GM12878 (cell line): ENCODE measurements at places on chromosomes 12 and 14.

GRCh38 chr12:42590330-42590934 lies 886 bp upstream of the PRICKLE1 start:
- DNase-seq = no peak

GRCh38 chr12:41250748-41251147 lies 62.6 kb downstream of the PDZRN4 start:
- DNase-seq = no peak

DNA sequence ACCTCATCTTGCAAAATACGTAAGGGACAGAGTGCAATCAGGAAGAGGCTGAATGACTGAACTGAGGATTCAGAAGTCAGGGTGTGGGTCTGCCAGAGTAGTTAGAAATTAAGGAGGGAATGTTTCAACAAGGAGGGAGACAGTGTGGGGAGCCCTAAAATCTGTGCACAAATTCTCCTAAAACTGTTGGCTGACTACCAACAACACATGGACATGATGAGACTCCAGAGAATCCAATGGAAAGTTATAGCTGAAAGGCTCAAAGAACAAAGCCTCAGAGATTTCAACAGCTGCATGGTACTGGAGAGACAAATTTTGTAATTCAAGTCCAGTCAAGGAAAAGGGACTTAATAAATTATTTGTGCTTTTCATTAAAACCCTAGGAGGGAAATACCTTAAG lies 36.1 kb upstream of the NEDD1 start:
- no peak for DNase-seq

DNA sequence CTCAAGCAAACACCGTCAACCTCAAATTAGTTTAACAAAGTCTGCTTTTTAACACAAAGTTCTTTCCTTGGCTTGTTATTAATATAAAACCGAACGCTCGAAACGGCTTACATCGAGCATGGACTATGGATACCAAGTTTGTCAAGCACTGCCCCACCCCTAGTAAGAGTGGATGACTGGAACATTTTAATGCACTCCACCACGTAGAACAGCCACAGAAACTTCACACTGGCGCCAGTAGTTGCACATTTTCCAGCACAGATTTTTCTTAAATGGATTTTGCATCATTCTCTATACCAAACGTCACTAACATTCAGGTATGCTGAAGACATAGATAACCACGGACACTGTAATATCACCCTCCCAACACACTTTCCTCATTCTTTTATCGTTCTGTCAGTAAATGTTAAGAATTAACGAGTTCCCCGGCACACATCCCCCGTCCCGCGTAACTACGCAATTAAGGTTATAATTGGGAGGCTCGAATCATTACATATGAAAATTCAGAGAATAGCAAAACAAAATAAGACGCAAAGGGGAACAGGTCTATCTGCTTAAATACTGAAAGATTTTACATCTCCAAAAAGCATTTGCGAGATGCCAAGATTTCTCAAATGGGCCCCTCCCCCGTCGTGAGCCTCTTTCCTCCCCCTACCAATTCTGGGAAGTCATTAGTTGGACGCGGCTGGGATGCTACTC lies 990 bp downstream of the FERMT2 start:
- no peak for DNase-seq

- no peak for DNase-seq
These were observed 246.2 kb upstream of the NPAS3 start for GRCh38 chr14:32692441-32692840.

DNA sequence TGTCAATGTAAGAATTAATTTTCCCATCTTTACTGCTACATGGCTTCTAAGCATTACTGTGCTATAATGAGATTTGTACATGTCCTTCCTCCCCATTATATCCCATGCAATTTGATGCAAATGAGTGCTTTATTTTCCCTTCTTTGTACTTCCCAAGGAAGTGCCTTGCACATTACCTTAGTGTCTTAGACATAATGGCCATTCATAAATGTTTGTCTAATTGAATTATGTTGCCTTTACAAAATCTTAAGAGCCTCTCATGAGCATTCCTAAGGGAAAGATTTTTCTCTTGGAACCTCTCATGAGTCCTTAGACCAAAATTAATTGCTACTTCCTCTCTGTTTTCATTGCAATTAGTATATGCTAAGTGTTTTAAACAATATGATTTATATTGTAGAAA lies 741.7 kb downstream of the RERGL start:
- no peak for DNase-seq
